ENCODE measurements at places on chromosomes 1 and 21. TPM values are rescaled to one million over a fixed set of nuclear protein-coding genes. Genes with fewer than 3 reads are reported as not detected.

DNA sequence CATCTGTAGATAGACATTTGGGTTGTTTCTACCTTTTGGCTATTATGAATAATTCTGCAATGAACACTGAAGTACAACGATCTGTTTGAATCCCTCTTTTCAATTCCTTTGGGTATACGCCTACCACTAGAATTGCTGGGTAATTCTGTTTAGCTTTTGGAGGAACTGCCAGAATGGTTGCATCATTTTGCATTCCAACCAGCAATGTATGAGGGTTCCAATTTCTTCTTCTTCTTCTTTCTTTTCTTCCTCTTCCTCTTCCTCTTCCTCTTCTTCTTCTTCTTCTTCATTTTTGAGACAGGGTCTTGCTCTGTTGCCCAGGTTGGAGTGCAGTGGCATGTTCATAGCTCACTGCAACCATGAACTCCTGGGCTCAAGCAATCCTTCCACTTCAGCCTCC, 13.8 kb upstream of the THEM5 start:
- DNase-seq, result no peak

Gene PGBD5
- total RNA-seq, result 54.0 TPM

DNA sequence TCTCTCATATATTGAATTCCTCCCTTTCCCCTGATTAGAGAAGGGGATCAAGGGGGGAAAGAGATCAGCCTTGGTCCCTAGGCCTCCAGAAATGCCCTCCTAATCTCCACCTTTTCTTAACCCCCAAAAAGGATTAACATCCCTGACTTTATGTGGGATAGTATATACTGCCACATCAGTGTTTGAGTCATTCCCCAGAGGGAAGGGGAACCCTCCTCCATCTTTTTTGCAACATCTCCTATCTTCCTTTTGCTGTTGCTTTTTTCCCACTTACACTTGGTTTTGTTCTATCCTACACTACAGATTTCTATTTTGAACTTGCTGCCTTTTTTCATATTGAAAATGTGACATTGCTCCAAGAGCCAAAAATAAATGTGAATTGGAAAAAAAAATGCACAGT, 65.4 kb upstream of the PODN start:
- no peak for DNase-seq

DNA sequence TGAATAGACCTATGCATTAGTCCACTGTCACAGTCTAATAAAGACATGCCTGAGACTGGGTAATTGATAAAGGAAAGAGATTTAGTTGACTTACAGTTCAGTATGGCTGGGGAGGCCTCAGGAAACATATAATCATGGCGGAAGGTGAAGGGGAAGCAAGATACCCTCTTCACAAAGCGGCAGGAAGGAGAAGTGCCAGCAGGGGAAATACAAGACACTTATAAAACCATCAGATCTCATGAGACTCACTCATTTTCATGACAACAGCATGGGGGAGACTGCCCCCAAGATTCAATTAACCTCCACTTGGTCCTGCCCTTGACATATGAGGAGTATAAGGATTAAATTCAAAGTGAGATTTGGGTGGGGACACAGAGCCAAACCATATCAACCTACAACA, 59.4 kb downstream of the CAPN9 start:
- no peak for DNase-seq

DNA sequence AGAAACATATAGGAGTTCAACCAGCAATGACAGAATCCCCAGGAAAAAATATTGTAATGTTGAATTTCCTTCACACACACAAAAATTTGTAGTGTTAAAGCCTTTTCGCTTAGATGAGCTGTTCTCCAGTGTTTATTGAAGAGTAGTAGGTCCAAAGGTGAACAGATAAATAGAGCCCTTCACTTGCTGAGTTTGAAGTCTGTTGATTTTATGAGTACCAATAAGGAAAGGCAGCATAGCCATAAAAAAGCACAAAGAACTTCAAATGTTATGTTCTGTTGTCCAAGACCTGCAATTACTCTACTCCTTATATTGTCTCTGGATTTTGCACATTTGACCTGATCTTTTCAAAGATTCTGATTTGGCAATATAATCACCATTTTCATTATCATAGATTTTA, 362.7 kb upstream of the B3GALT2 start:
- no peak for DNase-seq

DNA sequence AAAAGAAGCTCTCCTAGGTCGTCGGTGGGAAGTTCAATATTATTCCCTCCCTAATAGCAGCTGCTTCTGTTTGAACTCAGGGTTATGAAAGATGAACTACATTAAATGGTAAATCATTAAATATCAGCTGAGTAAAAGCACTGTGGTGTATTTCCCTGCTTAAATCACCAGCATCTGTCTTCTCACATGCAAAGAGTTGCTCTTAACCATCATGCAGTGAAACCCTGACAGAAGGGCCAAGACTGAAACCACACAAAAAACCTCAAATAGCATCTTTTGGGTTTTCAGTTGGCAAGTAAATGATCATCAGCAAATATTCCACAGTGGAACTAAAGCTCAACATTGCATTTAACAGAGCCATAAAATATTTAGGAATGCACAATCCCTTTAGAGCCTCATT, 380.0 kb upstream of the ADGRL2 start:
- no peak for DNase-seq

GRCh38 chr1:112706505-112707220, at the start of gene RHOC:
Gene RHOC (minus strand): TSS chr1:112707127. CDS start chr1:112703799, 3,328 bp downstream.
- no peak for DNase-seq

DNA sequence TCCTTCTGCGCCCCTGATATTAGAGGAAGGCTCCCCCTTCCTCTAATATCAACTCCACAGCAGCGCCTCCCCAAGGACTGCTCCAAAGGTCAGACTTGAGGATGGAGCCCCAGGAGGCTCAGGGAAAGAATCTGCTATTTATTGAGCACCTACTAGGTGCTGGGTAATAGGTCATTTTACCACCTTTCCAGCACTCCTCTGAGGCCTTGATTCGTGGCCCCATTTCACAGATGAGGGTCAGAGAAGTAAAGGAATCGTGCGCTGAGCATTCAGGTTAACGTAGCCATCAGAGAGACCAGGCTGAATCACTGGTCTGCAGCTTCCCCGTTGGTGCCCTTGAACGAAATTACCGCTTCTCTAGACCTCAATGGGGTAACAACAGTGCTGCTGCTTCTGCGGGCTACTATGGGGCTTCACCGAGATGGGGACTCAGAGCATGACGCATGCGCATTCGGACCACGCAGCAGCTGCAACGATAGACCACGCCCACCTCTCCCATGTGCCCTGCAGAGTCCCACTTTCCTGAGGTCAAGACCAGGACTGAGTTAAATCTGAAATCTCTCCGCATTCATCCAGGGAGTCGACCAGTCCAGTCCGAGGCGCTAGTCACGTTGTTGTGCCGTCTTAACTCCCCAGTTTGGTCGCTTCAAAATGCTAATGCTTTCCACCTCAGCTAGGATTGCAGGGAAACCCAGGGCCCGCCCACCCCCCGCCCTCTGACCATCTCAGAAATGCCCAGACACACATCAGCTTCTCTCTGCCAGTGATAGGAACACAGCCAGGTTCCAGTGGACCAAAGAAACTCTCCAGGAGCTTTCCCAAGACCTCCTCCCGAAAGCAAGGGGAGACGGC, 12.9 kb downstream of the CAMK2N1 start:
- no peak for DNase-seq

- no peak for DNase-seq
These were observed 61.7 kb downstream of the ALPL start for GRCh38 chr1:21570885-21571284.

Gene TAS1R1
- total RNA-seq, result not detected

GRCh38 chr1:219771080-219771479, 157.3 kb downstream of the SLC30A10 start:
- peak; percentile 100 for DNase-seq

DNA sequence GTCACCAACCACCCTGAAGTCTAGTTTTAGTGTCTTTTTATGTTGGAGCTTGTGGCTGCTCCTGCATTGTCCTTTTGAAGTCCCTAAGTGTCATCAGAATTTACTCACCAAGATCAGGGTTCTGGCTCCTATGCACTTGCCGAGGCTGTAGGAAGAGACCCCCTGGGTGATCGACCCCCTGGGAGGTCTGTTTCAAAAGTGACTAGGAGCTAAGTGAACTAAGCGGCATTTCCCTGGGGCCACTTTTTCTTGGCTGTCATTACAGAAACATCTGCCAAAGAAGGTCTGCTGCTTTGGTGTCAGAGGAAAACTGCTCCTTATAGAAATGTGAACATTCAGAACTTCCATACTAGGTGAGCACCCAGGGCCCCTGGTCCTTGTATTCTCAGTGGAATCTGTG, 39.4 kb downstream of the ACTN2 start:
- no peak for DNase-seq

Gene LENEP
- total RNA-seq, result not detected

All from kidney epithelial cell (primary cell).